ENCODE measurements at places on chromosomes 1 and 21.
A peak's percentile ranks its signal among the peaks of the same experiment; 100 is the strongest.

- no peak for DNase-seq
These were observed 932 bp downstream of the MAP10 start for GRCh38 chr1:232806186-232806510.

DNA sequence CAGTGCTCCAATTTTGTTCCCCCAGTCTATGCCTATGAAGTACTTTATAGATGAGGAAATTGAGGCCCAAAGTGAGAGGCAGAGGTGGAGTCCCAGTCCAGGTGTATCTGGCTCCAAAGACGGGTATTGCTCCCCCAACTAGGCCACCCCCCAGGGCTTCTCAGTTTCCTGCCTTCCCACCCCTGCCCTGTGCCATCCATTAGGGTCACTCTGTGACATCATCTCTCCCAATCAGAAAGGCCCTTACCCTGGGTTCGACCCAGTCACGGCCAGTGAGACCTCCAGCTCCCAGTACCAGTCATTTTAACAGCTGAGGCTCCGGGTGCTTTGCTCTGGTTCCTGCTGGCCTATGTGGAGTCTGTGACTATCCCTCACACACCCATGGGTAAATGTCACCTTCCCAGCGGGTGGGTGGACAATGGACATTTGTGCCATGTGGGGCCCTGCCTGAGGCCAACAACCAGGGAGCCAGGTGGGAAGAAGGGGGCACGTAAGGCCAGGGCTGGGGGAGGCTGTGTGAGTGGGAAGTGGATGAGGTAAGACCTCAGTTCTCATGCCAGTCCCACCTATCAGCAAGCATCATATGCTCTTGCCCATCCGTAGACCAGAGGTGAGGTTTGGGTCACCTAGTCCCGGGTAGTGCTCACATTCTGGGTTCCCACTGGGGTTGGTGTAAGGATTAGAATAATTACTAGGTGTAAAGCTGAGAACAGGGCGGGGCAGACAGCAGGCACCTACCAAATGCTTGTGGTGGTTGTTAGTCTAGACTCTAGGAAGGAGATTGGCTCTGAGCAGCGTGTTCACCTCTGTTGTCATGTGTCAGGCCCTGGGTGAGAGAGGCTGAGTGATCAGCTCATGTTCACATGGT, 685.9 kb downstream of the MATN1 start:
- no peak for DNase-seq

DNA sequence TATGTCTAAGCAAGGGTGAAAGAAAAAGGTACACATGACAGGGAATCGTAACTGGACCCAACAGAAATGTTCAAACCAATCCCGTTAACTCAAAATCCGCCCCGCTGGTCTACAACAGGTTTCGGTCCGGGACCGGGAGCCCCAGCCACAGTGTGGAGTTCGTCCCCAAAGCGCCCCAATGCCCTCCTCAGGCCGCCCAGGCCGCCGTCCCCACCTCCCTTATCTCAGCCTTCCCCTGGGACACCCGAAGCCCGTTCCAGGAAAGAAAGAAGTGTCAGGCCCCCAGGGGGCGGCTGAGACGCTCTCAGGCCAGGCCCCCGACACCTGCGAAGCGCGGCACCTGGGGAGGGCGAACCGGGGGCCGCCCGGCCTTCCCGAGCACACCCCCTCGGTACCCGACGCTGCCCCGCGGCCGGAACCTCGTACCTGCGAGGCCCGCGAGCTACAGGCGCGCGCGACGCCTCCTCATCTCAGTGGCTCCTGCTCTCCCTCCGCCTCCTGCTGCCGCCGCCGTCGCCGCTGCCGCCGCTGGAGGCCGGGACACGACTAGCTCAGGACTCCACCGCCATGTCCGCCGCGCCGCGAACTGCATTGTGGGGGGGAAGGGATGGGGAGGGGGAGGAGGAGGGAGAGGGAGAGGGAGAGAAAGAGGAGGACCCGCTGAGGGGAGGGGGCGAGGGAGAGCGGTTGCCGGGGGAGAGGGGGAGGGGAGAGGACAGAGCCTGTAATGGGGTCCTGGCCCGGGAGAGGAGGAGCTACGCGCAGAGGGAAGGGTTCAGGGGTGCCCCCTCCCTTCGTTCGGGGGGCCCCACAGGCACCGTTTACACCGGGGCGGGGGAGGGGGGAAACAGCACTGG, at the start of gene TUT4:
Gene TUT4, minus strand, starts transcription at position 588 of the 857 bp plus-strand sequence. CDS start 26,812 bp downstream, outside the sequence.
- DNase-seq: peak; percentile 86

DNA sequence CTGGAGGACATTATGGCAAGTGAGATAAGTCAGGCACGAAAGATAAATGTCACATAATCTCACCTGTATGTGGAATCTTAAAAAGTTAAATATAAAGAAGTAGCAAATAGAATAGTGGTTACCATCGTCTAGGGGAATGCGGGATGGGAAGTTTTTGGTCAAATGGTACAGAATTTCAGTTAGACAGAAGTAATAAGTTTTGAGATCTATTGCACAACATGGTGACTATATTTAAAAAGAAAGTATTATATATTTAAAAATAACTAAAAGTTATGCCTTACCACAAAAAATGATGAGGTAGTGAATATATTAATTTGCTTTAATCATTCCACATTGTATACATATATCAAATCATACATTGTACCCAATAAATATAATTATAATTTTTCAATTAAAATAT, 106.2 kb upstream of the BRINP3 start:
- no peak for DNase-seq

GRCh38 chr1:4106731-4107130, 206.7 kb upstream of the C1orf174 start:
- DNase-seq: no peak

Data from COR-L47 (cell line).